Stimulated activated CD4-positive, alpha-beta T cell treated with anti-CD3 and anti-CD28 coated beads, Interleukin-1b, Interleukin-23, amount 100 ng/mL, for 1 hour (primary cell): ENCODE measurements at places on chromosomes 11 and 22.

- no peak for DNase-seq
Observed at GRCh38 chr11:16789063-16789420, 50.6 kb downstream of the C11orf58 start.

DNA sequence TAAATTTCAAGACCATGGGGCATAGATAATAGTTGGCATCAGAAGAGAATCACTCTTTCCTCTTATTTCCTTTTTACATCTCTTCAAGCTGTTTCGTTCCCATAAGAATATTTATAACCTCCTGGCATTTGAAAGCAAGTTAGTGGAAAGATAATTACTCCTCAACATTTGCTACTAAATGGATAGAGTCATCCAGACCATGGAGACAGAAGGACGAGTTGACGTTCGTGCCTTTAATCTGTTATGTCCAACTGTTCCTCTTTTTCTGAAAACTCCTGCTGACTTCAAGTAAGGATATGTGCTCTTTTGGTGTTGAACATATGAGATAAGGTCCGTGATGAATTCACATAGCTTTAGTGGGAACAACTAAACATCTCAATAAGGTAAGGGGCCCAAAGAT, 414.2 kb downstream of the LRRC4C start:
- DNase-seq = no peak

- DNase-seq = no peak
Observed at GRCh38 chr22:47128622-47129215, 366.3 kb downstream of the TBC1D22A start.

DNA sequence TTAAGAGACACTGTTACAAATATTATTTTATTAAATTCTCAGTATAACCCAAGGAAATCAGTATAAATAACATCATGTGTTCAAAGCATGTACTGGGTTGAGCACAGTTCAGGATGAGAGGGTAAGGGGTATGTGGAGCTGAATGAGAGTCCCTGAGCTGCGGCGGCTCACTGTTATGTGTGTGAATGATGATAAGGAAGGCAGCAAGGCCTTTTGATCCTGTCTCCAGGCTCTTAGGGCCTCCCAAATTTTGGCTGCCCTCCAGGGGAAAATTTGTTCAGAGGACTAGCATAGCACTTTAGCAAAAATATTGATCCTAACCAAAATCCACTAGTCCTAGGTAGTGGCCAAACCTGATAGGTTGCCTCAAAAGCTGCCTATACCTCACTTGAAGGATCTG, 86.1 kb upstream of the SPON1 start:
- DNase-seq = no peak

GRCh38 chr11:65213322-65214211, 31.8 kb downstream of the CAPN1 start:
- DNase-seq = no peak

GRCh38 chr11:88345408-88345807, 7.9 kb upstream of the CTSC start:
- no peak for DNase-seq

DNA sequence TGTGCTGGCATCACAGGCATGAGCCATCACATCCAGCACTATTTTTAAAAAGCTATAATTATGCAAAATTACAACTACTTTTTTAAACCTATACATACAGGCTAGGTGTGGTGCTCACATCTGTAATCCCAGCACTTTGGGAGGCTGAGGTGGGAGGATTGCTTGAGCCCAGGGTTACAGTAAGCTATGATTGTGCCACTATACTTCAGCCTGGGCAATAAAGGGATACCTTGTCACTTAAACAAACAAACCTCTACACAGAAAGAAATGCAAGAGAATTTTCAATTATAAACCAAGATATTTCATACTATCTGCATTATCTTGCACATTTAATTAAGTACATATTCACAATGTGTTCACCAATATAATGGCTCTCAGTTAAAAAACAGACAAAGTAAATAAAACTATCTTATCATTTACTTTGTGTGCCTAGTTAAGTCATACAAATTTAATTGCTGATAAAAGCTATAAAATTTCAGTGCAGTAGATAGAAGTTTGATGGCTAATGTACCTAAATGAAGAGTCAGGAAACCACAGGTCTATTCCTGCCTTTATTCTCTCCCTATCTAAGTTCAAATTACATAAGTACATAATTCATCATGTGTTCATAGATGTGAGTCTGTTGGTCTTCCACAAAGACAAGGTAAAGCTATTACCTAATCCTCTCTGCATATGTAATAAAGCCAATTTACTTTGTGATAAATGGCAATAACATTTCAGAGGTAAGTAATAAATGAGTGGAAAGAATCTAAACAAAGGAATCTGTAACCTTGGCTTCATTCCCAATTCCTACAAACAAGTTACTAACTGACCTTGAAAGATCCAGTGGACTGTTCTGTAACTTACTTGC, 9.0 kb upstream of the RDX start:
- DNase-seq = no peak

DNA sequence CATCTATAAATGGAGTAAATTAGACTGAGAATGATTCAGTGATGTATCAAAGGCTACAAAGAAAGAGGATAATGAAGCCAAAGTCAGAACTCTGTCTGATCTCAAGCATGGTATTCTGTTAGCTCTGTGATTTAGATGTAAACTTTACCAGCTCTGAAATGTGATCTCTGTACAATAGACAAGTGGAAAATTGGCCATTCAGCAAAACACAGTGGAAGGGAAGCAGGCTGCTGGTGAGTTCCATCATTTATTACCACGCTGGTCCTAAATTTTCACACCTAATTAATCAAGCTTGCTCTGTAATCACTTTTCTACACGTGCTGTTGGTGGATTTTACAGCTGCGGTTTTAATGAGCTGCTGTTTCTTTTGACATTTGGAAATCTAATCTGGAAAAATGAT, 145.1 kb upstream of the OPCML start:
- DNase-seq = no peak

GRCh38 chr22:35821654-35822053, 104.0 kb downstream of the APOL5 start:
- DNase-seq = no peak

- DNase-seq = no peak
Observed at GRCh38 chr11:2317354-2318050, 15.7 kb downstream of the TSPAN32 start.

DNA sequence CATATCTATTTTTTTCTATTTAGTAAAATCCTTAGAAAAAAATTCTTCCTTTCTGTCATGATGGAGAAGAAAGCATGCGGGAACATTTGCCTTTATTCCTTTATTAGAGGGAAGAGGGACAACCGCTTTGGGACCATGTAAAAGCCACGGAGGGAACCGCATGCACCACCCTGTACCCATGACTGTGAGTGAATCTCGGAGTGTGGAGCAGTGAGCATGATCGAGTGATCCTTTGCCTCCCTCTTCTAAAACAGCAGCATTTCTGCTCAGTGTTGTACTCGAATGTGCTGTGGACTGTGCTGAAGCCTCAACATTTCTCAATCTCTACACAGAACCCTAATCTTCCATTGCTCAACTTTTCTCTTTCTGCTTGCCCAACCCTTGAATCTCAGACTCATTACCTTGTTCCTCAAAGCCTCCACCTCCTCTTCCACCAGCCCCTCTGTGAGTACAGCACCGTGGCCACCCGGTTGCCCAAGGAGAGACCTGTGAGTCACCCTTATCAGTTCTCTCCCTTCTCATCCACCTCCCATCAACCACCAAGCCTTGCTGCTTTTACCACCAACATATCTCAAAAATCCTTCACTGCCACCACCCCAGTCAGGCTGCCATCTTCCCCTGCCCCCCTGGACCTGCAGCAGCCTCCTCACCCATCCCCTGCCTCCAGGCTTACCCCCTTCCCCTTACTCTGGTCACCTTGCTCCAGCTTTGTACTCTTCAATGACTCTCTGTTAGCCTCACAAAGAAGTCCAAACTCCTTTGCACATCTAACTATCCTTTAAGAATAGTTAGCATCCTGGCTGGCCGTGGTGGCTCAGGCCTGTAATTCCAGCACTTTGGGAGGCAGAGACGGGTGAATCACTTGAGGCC, 103.1 kb downstream of the NAT10 start:
- DNase-seq = no peak

- no peak for DNase-seq
Observed at GRCh38 chr11:36501236-36501635, 8.8 kb downstream of the TRAF6 start.

DNA sequence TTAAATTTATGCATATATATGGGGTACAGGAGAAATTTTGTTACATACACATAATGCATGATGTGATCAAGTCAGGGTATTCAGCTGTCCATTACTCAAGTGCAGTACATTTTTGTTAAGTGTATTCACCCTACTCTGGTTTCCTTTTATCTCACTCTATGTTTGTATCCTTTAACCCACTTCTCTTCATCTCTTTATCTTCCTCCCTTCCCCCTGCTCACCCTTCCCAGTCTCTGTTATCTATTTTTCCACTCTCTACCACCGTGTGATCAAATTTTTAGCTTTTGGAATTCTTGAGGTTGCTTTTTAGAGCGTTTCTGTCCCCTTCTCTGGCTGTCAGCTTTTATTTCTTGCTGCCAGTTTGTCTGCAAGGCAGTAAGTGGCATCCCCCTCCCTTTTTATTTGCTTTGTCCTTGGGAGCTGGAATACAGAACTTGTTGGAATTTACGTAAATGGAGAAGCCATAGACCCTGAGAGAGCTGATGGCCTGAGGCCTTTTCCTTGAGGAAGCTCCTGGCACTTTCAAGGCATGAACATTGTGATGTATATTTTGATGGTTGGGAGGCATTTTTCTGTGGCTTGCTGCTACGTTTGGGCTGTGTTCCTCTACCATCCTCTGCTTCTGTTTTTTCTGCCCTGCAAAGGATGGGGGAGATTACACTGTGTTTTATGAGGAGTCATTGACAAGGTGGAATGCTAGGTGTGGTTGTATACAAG, 148.6 kb downstream of the LDLRAD3 start:
- DNase-seq = no peak

DNA sequence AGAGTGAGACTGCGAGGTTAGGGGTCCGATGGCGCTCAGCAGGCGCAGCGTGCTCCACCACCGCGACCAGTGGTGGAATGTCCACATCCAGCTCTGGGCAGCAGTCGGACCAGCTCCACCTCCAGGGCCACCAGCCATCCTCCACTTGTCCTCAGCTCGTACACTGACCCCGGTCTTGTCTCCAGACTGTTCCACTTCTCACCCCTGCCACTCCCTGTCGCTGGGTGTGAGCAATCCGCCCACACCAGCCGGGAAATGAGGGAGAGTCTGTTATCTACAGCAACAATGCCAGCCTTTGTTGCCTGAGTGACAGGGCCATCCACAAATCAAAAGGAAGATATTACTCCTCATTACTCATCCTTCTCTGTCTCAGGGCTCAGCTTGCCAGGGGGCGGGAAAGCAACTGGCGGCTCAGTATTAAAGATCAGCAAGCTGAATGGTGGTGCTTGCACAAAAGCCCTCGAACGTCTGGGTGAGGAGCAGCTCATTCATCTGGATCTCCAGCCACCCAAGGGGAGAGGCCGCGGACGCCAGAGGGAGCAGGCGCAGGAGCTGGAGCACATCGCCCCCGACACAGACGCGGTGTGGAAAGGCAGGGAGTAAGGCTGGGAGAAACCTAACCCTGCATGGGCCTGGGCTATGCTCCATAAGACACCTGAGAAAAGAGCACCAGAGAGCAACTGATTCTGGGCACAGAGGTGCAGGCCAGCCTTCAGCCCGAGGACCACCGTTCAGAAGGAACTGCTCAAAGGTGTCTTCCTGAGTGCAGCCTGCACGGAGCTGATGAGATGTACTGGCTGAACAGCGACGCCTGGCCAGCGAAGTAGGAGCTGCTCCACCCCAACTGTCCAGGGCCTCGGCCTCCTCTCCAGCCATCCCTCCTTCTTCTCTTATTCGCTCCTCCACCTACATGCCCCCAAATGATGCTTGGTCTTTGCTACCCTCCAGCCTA, 21.9 kb downstream of the IGSF9B start:
- DNase-seq = no peak

- no peak for DNase-seq
Observed at GRCh38 chr11:2135648-2136201, 3.5 kb downstream of the IGF2 start.

DNA sequence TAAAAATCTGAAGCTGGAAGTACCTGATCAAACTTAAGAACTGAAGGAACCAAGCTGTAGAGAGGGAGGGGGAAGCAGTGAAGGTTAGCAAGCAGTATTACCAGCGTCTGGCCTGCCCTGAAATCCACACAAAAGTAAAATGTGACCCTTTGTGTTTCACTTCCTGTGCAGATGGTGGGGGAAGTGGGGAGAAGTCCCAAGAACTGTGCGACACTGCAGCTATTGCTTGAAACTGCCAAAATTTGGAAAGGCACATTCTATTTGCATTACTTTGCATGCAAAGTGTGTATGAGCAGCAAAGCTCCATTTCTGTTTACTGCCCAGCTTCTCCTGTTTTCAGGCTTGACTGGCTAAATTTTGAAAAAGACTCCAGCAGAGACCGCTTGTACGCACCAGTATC, 72.1 kb upstream of the BMAL1 start:
- no peak for DNase-seq

GRCh38 chr22:38965614-38966379, 8.4 kb downstream of the APOBEC3A start:
- DNase-seq = no peak

GRCh38 chr11:44246726-44247125, 63.2 kb downstream of the ALX4 start:
- no peak for DNase-seq

- DNase-seq = no peak
Observed at GRCh38 chr11:125512106-125512505, 16.0 kb upstream of the FEZ1 start.

- DNase-seq = no peak
Observed at GRCh38 chr11:20529757-20530156, 69.7 kb upstream of the SLC6A5 start.

DNA sequence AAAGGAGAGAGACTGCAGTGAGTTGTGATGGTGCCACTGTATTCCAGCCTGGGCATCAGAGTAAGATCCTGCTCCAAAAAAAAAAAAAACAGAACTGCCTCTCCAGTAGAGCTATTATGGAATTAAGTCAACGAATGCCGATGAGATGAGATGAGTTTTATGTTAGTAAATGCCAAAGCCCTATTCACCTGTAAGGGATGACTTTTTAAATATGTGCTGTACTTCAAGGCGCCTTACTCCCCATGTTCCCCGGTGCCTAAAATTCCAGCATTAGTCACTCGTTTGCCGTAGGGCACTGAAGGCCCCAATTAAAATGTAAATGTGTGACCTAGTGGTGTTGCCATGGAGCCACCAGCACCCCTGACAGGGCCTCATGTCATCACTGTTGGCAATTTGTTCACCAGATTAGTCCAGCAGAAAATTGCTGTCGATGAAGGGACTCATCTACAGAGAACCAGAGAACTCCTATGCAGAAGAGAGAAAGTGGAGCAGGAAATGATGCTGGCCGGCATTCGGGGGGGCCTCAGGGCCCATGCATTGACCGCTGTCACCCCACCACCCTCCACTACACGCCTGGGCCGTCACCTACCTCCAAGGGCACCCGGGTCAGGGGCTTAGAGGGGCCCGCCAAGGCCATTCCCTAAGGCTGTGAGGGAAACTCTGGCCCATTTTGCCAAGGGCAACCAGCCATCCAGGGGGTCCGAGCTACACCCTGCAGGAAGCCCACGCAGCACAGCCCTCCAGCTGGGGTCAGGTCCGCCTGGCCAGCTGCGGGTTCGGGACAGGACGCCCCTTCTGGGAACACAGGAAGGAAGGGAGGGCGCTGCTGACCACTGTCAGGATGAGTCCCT, 17.8 kb downstream of the LIF start:
- no peak for DNase-seq

GRCh38 chr11:10567446-10567845, 1.0 kb downstream of the LYVE1 start:
- DNase-seq = no peak
